Brain microvascular endothelial cell (primary cell): ENCODE measurements at places on chromosomes 11 and 22.

DNA sequence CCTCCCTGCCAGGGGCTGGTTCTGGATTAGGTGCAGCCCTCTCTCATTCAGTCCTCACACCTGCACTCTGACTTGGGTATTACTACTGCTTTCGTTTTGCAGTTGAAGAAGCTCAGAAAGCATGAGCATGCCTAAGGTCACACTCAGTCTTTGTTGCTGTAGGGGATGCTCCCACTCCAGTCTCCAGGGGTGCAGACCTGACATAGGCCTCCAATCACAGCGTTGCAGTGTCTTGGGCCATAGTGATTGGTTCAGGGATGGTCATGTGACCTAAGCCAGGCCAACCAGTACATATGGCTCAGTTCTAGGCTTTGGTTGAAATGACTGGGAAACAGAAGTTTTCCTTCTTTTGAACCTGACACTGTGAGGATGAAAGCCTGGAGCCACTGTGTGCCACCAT is 61.7 kb downstream of the FBXO7 start:
- no peak for DNase-seq

- DNase-seq: peak; percentile 49
Observed at GRCh38 chr11:116217006-116217405, 555.8 kb downstream of the BUD13 start.

DNA sequence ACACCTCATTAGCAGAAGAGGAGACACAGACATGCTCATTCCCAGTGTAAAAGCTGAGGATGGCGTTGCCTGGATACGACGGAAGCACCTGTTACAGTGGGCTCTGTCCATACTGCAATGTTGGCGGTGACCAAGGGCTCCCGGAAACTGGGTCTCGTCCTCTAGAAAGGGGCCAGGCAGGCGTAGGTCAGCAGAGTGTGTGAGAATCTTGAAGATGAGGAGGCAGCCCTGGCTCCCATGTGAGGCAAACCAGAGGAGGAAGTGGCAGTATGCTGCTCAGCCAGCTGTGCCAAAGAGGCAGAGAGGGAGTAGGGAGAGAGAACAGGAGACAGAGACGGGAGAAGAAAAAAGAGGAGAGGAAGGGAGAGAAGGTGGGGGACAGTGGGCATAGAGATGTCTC is 10.3 kb downstream of the LTO1 start:
- no peak for DNase-seq

DNA sequence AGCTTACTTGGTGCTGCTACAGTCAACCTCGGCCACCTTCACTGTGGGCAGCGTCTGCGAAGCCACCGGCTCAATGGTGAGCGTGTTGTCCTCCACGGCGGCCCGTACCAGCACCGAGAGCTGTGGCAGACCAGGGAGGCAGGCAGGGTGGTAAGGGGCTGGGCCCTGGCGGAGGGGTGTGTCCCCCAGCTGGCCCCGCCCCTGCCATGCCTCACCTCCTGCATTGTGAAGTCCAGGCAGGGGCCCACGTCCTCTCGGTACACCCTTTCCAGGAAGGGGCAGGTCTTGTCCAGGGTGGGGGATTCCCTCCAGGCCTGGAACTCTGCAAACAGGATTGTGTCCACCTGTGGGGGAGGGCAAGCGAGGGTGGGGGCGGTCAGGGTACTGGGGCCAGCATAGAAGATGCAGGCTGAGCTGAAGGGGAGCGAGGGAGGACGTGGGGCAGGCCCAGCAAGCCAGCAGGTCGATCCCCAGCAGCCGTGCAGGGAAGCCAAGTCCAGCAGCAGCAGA is 12.8 kb downstream of the RAB3IL1 start:
- DNase-seq: no peak

- DNase-seq: no peak
Observed at GRCh38 chr11:60972182-60973030, 926 bp downstream of the CD6 start.

GRCh38 chr11:47233989-47234668 is 14.5 kb downstream of the ACP2 start:
- peak; percentile 81 for DNase-seq

- DNase-seq: no peak
Observed at GRCh38 chr22:19070397-19071169, 51.6 kb downstream of the DGCR2 start.

GRCh38 chr11:104881117-104881794 is 17.0 kb downstream of the CASP12 start:
- DNase-seq: no peak

DNA sequence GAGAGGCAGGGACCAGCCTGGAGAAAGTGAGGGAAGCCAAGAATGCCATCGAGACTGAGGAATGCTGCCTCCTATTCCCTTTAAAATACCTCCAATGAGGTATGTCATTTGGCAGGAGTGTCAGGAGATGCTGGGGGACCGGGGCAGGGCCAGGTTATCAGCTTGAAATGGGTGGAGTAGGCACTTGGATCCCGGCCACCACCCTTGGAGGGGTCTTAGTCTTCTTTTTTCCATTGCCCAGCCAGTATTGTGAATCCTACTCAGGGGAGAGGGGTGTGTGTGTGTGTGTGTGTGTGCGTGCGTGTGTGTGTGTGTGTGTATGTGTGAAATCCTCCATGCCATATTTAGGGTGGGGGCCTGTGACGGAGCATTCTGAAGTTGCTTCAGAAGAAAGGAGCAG is 116.2 kb downstream of the ZBTB16 start:
- DNase-seq: no peak

DNA sequence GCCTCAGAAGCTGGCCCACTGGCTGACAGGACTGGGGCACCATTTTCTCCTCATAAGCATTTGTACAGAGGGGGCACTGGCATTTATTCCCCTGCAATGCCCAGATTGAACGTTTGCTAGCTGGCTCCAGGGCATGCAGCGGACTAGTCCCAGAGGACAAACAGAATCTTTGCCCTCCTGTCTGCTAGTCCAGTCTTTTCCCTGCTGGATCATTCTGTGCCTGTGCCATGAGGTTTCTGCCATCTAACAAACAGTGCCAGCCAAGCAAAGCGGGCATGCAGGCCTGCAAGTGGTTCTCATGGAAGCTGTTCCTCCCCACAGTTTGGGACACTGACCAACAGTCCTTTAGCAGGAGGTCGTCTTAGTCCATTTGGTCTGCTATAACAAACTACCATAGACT is 53.4 kb downstream of the KCNJ1 start:
- no peak for DNase-seq

GRCh38 chr11:3195251-3196160 is 23.1 kb downstream of the MRGPRG start:
- peak; percentile 6 for DNase-seq

DNA sequence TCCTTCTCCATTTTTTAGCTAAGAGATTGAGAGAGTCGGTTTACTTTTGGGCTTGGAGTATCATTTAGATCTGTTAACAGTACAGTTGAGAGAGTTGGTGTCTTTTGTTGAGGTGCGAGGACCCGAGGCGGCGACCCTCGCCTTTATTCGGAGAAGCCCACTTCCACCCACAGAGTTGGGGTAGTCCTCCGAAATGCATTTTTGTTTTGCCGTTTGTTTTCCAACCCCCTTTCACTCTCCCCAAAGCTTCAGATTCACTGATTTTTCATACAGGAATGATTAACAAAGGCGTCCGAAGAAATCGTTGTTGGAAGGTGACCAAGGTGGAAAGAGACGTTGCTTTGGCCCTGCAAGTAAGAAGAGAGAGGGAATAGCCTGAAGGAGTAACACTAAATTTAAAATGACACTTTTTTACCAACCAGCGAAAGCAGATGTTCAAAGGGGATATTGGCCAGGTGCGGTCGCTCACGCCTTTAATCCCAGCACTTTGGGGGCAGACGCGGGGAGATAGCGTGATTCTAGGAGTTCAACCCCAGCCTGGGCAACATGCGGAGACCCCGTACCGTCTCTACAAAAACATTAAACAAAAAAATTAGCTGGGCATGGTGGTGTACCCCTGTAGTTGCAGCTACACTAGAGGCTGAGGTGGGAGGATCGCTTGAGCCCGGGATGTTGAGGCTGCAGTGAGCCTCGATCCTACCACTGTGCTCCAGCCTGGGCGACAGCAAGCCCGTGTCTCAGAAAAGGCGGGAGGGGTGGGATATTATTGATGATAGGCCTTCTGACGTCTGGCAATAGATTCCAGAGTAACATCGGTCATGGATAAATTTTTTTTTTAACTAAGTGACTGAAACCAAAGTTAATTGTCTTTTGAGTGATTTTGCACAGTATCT is 899 bp upstream of the RAB30 start:
- no peak for DNase-seq

DNA sequence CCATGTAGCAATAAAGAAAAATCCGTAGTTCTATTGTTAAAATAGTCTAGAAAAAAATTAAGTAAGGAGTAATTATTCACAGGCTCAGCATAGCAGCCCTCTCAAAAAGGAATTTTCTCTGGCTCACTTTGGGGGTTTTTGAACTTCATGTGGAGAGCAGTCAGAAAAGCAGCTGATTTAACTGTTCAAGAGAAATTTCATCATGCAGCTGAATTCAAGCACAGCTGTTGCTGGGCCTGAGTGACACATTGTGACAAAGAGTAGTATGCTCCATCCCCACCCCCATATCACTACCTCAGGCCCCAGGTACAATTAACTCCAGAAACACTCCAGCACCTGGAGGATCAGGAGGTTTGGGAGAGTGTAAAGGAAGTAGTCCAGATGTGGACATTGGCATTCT is 272.1 kb downstream of the FAM76B start:
- DNase-seq: no peak

DNA sequence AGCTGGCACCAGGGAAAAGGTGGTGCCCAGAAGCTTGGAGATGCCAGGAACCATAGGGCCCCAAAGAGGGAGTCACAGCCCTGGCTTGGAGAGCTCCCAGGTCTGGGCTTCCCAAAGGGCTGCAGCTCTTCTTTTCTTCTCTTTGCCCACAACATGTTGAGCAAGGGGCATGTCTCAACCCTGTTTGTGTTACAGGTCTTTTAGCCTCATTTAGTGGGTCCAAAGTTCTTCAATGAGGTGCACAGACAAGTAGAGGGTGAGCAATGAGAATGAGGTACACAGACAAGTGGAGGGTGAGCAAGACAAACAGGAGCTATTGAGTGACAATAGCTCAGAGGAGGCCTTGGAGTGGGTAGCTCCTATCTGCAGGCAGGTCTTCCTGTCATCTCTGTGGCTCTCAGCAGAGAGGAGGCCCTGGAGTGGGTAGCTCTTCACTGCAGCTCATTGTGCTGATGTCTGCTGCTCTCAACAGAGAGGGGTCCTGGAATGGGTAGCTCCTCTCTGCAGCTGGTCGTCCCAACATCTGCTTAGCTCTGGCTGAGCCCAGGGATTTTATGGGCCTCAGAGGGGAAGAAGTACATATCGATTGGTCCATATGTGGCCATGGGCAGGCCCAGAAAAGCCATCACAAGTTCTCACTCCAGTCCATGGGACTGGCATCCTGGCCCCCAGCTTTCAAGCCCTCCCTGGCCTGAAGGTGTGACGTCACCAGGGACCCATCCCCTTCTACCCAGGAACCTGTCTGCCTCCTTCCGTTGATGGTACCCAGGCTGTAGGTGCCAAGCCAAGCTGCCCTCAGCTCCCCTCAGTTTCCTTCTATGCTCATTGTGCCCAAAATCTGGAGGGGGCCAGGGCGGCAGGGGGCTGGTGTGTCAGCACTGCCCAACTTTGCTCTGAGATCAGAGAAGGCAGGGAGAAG is 34.9 kb downstream of the WBP2NL start:
- no peak for DNase-seq

DNA sequence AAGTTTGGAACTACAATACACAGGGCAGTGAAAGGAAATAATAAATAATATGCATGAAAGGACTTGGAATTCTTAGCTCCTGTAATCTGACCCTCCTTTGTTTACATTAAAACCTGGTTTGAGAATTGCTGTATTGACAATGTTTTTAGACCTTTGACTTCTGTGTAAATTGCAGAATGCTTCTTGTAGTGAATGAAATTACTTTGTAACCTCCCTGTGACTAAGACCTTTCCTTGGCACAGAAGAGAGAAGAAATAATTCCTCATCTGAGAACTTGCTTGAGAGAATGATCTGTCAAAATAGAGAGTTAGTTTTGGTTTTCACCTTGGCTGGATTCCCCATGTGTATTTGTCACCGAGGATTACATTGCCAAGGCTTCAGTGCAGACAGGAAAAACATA is 640.0 kb upstream of the ANO5 start:
- no peak for DNase-seq

GRCh38 chr11:74318241-74318932 is 6.9 kb upstream of the P4HA3 start:
- DNase-seq: peak; percentile 64

- DNase-seq: no peak
Observed at GRCh38 chr11:55349032-55349431, 6.0 kb downstream of the OR4A16 start.

- peak; percentile 38 for DNase-seq
Observed at GRCh38 chr11:67558084-67558772, 25.4 kb upstream of the GSTP1 start.

GRCh38 chr11:20256925-20257324 is 96.7 kb upstream of the DBX1 start:
- DNase-seq: no peak
